Activated naive CD4-positive, alpha-beta T cell treated with anti-CD3 and anti-CD28 coated beads for 36 hours (primary cell): ENCODE measurements at places on chromosomes 11 and 22. TPM values are rescaled to one million over a fixed set of nuclear protein-coding genes. Genes with fewer than 3 reads are reported as not detected.

Gene E2F8
- 19.5 TPM for total RNA-seq

Gene ANKK1
- not detected for total RNA-seq

Gene LDHAL6A
- total RNA-seq = 0.19 TPM

Gene DEUP1
- not detected for total RNA-seq

Gene CDKN1C
- 0.17 TPM for total RNA-seq

Gene CHCHD10
- total RNA-seq = 191 TPM

Gene INPP5J
- total RNA-seq = 0.12 TPM

Gene FOSL1
- total RNA-seq = 8.2 TPM

Gene SART1
- 59.9 TPM for total RNA-seq

Gene RAB3IL1
- total RNA-seq = 0.74 TPM

Gene TRIM64C
- not detected for total RNA-seq

Gene APOL1
- total RNA-seq = 22.0 TPM

Gene OSM
- 8.9 TPM for total RNA-seq

Gene MYH9
- 574 TPM for total RNA-seq

Gene JAML
- total RNA-seq = 67.5 TPM

Gene MEI1
- total RNA-seq = 28.8 TPM

Gene CDON
- total RNA-seq = 3.5 TPM

Gene IL17REL
- total RNA-seq = 0.12 TPM

Gene NUP160
- 64.7 TPM for total RNA-seq
